Spinal cord (tissue), 10 donors: ENCODE measurements at places on chromosomes 7 and 10.
A peak's percentile ranks its signal among the peaks of the same experiment; 100 is the strongest.

DNA sequence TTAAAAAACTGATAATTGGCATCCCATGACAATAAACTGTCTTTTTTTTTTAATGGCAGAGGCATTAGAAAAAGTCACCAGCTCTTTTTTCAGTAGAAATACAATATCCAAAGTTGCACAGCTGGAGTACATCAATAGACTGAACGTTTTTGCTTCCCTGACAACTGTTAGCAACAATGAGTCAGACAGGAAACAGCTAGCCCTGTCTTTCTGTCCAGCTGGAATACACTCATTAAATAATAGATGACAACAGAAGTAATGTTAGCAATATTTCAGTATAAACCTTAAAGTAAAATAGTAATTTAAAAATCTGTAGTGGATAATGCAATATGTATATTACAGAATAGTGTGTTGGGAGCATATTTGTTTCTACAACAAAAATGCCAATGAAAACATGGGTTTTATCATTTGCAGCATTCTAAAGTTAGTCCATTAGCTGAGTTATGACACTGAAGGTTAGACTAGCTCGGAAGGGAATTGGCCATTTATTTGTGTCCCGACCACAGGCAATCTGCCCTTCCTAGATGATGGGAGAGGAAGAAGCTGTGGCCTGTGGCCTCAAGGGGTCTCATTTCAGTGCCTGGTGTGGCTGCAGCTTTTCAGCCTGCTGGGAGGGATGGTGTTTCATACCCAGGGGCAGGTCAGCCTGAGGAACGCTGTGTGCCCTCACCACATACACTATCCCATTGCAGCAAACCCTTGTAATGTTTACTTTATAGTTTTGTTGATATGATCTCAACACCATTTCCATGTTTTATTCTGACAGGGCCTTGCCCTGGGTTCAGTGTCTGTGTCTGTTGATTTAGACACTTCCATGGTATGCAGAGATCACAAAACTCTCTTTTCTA lies 173.3 kb downstream of the SLC16A9 start:
- DNase-seq = no peak

- DNase-seq = no peak
Observed at GRCh38 chr10:117275121-117275520, 34.2 kb downstream of the SLC18A2 start.

- DNase-seq = no peak
Observed at GRCh38 chr7:26298472-26299058, 6.9 kb downstream of the SNX10 start.

GRCh38 chr10:63246356-63246755 lies 113.2 kb downstream of the NRBF2 start:
- no peak for DNase-seq

DNA sequence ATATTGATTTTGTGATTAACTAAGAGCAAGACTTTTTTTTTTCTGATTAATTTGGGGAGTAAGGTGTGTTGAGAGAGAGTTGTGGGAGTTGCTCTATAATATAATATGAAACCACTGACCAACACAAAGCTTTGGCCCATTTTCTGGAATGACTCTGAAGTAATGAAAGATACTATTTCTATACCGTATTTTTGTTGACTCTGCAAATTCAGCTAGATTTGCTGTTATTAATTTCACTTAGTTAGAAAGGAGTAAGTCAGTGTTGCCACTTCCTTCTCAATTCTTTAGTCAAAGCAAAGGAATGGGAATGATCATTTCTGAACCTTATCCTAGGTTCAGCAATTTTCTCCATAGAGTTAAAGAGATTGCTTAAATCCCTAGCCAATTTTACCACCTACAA lies 313.0 kb upstream of the FZD1 start:
- DNase-seq = no peak

GRCh38 chr10:12177642-12178041 lies 18.0 kb downstream of the NUDT5 start:
- no peak for DNase-seq

GRCh38 chr10:125102246-125102645 lies 58.1 kb downstream of the CTBP2 start:
- DNase-seq = no peak

DNA sequence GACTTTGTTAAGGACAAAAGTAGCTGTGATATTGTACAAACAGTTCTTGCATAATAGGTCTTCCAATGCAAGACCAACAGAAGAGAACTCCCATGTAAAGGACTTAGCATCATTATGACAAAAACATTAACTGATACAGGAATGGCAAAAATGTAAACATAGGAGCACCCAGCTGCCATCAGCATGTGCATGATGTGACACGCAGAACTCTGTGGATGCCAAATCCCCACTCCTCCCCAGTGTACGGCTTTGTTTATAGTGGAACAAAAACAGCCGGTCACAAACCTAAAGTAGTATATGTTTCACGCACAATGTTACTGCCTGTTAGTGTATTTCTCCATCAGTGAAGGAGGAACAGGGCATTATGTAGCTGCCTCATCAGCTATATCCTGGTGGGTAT lies 316.0 kb upstream of the AOAH start:
- DNase-seq = no peak

- peak; percentile 43 for DNase-seq
Observed at GRCh38 chr10:14087566-14087965, 243.2 kb downstream of the FRMD4A start.

GRCh38 chr10:100634034-100634433 lies 98.3 kb downstream of the HIF1AN start:
- DNase-seq = no peak

DNA sequence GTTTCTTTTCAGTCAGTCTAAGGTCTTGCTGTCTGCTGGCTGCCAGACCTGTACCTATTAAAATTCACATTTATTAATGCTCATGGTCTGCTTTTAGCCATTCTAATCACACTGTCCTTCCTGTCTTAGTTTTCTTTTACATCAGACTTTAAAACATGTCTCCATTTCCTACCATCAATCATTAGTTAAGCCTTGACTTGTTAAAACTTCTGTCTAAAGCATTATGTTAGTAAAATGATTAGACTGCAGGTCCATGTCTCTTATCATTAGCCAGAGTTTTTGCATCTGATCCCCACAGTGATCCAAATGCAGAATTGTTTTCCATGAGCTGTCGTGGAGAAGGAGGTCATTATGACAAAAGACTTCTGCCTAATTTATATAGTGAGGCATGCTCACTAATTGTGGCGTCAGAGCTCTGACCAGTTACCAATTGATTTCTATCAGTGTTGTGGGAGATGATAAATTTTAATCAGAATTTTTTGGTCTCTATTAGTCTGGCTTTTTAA lies 226.5 kb downstream of the DKK1 start:
- DNase-seq = no peak

- DNase-seq = no peak
Observed at GRCh38 chr10:125037145-125037877, 95.4 kb downstream of the ZRANB1 start.

DNA sequence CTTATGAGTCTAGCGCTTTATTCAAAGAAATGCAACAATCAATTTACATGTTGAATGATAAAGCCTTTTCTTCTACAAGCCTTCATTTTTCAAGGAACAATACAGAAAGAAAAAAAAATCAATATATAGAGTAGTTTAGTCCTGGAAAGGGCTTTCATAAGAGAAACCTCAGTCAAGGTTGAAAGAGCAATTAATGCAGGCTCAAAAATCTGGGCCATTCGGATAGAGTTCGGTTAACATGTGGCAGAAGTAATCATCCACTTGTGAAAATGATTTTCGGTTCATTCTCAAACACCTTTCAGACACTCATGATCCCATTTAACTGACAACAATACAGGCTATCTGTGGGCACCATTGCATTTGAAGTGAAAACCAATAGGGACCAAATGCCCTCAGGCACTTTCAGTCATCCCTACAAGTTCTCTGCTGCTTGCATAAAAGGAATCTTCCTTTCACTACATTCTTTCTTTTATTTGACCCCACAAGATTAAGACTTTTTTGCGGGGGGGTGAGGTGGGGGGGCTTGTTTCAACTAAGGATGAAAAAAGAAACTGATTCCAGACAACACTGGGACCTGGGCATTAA lies 177.9 kb downstream of the RNF133 start:
- no peak for DNase-seq

DNA sequence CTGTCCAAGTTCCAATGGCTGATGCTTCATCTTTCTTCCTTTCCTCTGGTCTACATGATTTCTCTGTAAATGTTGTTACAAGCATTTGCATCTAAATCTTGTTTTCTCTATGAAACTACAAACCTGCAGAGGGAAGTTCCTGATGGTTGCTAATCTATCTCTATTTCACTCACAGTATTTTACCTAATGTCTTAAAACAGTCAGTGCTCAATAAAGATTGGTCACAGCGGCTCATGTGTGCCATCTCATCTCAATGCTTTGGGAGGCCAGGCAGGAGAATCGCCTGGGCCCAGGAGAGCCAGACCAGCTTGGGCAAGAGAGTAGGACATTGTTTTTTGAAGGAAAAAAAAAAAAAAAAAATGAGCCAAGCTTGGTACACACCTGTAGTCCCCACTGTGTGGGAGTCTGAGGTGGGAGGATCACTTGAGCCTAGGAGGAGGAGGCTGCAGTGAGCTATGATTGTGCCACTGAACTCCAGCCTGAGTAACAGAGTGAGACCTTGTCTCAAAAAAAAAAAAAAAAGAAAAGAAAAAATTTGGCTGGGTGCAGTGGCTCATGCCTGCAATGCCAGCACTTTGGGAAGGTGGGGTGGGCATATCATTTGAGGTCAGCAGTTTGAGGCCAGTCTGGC lies 71.3 kb upstream of the ARMC3 start:
- no peak for DNase-seq

DNA sequence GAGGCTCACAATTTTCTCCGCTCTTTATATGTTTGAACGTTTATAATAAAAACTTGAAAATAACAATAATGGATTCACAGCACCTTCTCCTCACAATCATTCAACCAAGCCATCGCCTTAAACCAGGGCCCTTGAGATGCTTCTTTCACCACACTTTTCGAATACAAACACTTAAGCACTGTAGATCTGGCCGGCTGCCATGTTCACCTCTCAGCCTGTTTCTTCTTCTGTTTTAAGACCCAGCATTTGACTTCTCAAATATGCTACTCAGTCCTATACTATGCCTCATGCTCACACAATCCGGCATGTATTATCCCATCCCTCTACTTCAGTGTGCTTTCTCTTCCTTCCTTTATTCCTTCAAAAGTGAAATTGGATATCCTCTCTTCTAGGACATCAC lies 280.6 kb downstream of the TFEC start:
- no peak for DNase-seq

GRCh38 chr10:73956476-73957359 lies 41.2 kb upstream of the VCL start:
- no peak for DNase-seq

- DNase-seq = no peak
Observed at GRCh38 chr7:157176771-157177170, 38.0 kb downstream of the UBE3C start.
